ENCODE measurements at places on chromosomes 16 and 17.
A peak's percentile ranks its signal among the peaks of the same experiment; 100 is the strongest.

DNA sequence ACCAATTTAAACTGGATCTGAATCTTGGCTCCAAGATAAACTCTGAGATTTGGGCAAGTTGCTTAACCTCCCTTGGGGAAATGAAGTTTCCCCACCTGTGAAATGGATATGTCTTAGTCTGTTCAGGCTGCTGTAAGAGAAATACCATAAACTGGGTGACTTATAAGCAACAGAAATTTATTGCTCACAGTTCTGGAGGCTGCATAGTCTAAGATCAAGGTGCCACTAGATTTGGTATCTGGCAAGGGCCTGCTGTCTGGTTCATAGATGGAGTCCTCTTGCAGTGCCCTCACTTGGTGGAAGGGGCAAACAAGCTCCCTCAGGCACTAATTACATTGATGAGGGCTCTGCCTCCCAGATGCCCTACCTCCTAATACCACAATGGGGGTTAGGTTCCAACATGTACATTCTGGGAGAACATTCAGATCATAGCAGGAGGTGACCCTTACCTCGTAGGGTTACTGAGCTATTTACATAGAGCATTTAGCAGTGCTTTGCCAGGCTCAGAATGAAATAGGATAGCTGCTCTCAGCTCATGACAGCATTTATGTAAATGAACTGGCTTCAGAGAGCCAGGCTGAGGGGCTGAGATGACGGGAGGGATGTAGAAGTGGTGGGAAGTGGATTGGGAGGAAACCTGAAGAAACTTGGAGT lies 83.9 kb downstream of the SPECC1 start:
- DNase-seq, result no peak

DNA sequence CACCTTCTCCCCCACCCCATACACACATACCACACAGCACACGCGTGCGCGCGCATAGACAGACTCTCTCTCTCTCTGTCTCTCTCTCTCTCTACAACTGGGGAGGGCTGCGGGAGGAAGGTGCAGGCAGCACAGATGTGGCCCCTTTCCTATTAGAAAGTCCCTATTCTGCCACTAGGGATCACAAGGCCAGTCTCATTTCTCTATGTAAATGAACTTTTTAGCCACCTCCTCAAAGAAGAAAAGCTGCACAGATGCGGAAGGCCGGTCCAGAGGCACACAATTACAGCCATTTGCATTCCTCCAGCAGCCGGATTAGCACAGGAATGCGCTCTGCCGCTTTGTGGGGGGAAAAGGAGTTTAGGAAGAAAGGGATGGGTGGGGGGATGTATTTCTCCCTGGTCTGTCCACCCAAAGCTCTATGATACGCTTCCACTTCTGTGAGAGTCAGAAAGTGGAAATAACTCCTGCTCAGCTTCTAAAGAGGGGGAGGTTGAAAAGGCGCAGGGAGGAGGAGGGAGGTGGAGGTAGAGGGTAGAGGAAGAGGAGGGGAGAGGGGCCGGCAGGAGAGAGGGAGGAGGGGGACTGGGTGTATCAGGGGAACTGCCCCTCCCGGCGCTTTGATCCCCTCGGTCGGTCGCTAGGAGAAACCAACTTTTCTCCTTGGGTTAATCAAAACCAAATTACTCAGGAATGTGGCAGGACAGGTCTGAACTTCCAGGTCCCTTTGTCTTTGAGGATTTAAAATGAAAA lies 11.7 kb downstream of the ZFHX3 start:
- DNase-seq, result no peak

- no peak for DNase-seq
Observed at GRCh38 chr17:56431736-56432135, 161.8 kb upstream of the NOG start.

DNA sequence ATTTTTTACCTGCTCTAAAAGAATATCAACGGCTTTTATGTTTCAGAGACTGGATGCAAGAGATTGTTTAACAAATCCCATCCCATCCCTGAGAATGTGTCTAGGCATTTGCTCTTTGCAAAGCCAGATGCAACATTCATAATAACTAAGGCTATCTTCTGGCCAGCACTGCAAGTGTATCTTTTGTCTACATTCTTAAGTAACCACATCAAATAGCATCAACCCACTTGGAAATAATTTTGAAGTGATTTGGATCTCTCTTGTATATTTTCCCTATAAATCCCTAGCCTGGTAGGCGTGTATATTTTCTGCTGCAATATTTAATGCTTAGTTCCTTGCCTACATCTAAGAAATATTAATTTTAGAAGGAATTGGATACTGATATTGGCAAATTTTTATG lies 64.3 kb downstream of the PIGL start:
- DNase-seq, result no peak

GRCh38 chr17:79294459-79295071 lies 219.9 kb downstream of the ENGASE start:
- peak; percentile 36 for DNase-seq

DNA sequence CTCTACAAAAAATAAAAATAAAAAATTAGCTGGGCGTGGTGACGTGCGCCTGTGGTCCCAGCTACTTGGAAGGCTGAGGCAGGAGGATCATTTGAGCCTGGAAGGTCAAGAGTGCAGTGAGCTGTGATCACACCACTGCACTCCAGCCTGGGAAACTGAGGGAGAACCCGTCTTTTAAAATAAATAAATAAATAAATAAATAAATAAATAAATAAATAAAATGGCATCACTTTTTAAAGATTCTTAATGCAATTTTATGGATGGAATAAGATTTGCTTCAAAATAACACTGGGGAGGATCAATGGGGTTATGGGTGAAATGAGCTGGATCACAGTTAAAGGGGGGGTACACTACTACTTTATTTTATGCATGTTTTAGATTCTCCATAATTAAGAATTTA lies 14.9 kb downstream of the GDE1 start:
- DNase-seq, result no peak

DNA sequence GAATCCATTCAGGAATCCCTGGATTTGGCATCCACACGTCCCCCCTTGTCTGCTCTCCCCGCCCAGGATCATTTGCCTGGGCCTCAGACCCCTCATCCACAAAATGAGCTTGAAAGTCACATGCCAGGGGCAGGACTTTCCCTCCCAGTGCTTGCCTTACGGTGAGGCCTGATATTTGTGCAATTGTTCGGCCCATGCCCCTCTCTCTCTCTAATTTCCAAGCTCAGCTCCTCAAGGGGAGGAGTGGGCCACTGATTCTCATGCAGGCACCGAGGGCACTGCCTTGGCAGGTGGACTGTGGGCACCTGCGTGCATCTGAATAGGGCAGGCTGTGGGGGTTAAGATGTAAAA lies 267.2 kb upstream of the FOXF1 start:
- no peak for DNase-seq

GRCh38 chr17:65902831-65903522 lies 289.0 kb downstream of the CEP112 start:
- DNase-seq, result no peak

- no peak for DNase-seq
Observed at GRCh38 chr16:66020642-66021041, 345.8 kb upstream of the CDH5 start.

- no peak for DNase-seq
Observed at GRCh38 chr17:73987845-73988509, 215.5 kb upstream of the RPL38 start.

DNA sequence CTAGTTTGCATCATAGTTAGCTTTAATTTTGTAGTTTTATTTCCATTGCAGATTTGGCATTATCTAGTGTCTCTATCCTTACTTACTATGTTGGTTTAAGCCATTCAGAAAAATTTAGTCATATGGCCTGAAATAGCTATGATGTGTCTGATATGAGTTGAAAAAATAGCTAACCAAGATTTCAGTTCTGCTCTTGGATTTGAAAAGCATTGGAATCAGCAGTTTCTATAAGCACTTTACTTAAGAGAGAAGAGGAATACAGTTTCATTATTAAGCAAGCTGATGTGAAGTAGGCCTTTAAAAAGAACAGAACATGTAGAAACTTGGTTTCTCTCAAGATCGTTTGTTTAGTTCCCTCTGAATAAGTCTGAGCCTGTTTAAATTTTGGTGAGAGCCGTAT lies 25.9 kb downstream of the LPCAT2 start:
- DNase-seq, result no peak

DNA sequence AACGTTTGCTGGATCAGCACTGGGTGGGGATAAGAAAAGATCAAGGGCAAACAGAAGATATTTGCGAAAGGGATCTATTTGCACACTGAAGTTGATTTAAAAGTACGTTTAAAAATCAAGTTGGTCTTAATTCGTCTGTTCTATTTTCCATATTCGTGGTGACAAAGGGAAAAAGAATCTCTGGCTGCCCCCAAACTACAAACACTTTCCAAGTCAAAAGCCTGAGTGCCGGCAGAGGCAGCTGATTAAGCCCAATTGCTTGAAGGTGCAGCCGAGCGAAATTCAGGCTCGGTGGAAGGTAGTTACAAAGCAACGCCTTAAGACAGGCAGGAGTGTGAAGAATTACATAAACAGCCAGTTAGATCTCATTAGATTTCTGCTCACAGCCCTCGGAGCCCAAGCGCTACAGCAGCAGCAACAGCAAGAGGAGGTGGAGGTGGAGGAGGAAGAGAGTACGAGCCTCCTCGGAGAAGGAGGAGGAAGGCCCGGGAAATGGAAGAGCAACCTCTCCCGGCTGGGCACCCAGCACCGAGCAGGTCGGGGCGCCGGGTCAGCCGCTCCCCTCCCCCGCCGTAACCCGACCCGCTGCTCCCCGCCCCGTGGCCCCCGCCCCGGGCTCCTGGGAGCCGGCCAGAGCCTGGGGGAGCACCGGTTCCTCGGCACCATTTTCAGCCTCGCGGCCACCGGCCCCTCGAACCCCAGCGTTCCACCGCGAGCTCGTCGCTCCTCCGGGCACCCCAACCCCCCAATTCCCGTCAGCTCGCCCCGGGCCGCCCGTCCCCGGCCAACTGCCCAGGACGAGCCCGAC lies 890 bp downstream of the TOB1 start:
- peak; percentile 49 for DNase-seq

DNA sequence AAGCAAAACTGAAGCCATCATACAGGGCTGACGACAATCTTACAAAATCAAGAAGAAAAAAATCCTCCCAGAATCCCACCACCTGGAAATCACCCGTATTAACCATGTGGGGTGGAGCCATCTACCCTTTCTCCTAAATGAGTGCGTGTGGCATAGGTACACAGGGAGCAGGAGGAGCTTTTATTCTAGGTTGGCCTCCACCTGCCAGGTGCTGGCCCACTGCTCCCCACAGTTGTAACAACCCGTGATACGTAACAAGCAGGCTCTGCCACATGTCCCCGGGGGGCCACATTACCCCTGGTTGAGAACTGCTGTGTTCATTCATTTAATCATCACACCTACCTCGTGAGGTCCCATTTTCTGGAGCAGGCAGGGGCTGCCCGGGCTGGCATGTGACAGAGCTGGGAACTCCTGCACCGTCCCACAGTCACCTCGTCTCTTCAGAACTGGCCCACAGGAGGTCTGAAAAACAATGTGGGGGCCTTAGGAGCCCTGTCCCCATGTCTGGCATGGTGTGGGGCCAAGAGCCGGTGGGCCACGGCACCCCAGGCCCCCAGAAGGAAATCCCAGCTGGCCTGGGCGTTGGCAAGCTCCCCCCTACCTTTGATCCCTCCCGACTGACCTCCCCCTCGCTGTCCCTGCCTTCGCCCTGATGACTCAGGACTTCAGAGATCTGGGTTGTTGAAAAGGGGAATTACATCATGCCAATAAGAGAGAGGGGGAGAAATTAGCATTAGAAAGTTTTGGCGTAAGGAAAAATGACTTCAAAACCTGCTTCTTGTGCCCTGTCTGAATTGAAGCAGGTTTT lies 12.9 kb downstream of the CMIP start:
- DNase-seq, result no peak

DNA sequence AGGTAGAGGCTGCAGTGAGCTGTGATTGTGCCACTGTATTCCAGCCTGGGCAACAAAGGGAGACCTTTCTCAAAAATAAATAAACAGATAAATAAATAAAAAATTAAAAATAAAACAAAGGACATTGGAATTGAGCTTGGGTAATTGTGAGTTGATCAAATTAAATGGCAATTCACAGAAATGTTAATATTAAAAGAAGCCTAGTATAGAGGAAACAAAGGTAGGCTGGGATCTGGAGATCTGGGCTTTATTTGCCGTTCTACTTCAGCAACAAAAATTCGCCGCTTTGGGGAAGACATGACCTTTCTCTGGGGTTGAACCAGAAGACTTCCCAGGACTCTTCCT lies 332 bp upstream of the VPS25 start:
- DNase-seq, result no peak

GRCh38 chr16:86285938-86286921 lies 224.1 kb upstream of the FOXF1 start:
- no peak for DNase-seq

DNA sequence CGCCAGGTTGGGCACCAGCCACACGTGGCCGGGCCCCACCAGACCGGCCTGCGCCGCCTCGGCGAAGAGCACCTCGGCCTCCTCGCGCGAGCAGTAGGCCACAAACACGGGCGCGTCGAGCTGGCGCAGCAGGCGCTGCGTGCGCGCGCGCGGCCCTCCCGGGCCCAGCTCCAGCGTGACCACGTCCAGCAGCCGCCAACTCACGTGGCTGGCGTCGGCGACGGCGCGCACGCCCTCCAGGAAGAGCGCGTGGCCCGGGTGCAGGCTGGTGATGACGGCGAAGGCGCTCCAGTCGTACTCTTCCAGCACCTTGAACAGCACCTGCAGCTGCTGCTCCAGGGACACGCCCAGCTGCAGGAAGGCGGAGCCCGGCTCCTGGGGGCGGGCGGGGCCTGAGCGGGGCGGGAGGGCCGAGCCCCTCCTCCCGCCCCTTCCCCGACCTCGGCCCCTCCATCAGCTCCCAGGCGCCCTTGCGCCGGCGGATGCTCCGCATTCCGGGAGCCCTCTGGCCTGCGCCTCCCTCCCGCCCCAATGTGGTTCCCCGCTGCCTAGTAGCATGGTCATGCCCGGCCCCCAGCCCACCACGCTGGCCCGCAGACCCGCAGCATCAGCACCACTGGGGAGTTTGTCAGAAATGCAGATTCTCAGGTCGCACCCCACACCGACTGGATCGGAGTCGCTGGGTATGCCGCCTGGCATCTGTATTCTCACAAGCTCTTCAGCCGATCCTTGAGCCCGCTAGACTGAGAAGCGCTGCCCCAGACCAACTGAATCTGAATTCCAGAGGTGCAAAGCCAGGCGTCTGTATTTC lies 7.2 kb downstream of the GRIN2C start:
- peak; percentile 63 for DNase-seq

- DNase-seq, result no peak
Observed at GRCh38 chr16:19841184-19841583, 43.5 kb downstream of the GPRC5B start.

DNA sequence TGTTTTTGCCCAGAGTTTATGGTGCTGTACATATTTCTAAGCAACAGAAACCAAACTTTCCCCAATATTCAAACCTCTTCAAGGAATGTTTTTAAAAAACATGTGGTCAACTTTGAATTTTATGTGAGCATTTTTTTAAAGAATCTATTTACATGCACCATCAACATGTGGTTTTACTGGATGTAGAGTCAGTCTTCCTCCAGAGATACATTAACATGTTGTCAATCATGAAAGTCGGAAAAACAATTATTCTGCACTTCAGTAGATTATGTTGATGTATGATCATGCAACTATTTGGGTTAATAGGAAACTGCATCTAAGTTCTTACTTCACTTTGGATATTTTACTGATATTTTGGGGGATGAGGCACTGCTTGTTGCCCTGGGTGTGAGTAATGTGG lies 208.6 kb downstream of the FOXL1 start:
- DNase-seq, result no peak
